NCI-H146 (cell line): ENCODE measurements at places on chromosomes 6 and 20.

- no peak for DNase-seq
These were observed 302.7 kb upstream of the PRDM1 start for GRCh38 chr6:105783333-105783935.

- no peak for DNase-seq
These were observed 391.5 kb downstream of the KHDRBS2 start for GRCh38 chr6:61894536-61894935.

GRCh38 chr20:31990641-31991338 is 19.4 kb upstream of the CCM2L start:
- peak; percentile 65 for DNase-seq

DNA sequence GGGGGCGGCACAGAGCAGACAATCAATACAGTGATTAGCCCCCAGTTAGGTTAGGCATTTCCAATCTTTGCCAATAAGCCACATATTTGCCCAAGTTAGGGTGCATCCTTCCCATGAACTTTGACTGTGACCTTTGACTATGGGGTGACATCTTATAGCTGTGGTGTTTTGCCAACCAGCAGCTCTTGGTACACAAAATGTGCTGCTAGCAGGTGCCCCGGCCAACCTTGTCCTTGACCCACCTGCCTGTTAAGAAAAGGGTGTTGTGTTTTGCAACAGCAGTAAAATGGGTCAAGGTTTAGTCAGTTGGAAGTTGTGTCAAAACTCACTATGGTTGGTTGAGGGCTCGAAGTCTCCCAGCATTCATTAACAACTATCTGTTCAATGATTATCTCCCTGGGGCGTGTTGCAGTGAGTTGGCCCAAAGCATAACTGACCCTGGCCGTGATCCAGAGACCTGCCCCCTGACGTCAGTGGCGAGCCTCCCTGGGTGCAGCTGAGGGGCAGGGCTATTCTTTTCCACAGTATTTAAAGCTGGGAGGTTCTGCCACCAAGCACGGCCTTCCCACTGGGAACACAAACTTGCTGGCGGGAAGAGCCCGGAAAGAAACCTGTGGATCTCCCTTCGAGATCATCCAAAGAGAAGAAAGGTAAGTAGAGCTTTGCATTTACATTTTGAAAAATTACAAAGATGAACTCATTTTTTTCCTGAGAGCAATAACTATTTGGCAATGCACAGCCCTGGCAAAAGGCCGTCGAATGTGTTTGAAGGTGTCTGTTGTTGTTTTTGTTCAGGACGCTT is at the start of gene PCK1:
TSS of gene PCK1 (plus strand) at position 557 of the 802 bp plus-strand sequence. CDS start 302 bp downstream, outside the sequence.
- peak; percentile 94 for DNase-seq

GRCh38 chr20:1484438-1485116 is 6.6 kb downstream of the SIRPB2 start:
- DNase-seq = no peak

DNA sequence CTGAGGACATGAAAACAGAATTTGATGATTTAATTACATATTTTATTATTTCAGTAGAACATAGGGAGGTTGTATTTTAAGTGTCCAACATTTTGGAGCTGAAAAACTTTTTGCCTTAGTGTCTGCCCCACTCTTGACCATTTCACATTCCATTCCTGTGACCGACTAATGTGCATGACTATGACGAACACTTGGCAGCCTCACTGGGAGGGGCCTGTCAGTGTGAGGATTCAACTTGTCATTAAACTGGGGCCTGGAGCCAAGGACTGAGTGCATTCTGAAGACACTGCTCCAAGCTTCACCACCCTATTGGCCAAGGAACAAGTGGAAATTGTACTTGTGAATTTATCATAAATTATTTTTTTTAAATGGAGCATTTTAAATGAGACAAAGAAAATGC is 661.3 kb downstream of the BCKDHB start:
- no peak for DNase-seq

DNA sequence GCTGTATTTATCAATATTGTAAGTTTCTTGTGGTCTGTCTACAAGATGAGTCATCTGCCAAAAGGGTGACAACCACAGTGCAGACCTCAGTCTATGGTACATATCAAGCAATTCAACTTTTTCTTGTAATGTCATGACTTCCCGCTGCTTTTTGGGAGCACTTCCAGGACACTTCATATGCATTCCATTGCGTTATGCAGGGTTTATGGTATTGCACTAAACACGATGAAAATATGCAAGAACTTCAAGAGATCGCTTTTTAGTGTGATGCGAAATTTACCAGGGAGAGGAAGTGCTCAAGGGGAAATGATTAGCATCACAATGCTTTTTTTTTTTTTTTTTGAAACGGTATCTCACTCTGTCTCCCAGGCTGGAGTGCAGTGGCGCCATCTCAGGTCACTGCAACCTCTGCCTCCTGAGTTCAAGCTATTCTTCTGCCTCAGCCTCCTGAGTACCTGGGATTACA is 166.5 kb downstream of the TFAP2A start:
- DNase-seq = no peak

- no peak for DNase-seq
These were observed 37.0 kb downstream of the PLCG1 start for GRCh38 chr20:41174373-41174772.

DNA sequence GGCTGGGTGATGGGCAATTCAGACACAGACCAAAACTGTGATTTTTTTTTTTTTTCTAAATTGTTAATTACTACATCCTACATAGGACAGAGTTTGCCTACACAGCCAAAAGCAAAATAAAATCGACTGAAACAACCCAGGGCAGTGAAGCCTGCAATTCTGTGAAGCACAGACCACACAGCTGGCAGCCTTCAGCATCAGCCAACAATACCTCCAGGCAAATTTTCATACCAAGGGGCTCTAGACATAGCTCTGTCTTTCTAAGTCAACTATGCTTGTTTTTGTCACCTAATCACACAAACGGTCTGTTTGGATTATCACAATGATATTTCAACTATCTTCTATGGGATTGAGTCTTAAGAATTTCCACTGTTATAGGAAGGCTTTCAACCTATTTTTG is 17.6 kb downstream of the RMND1 start:
- no peak for DNase-seq

DNA sequence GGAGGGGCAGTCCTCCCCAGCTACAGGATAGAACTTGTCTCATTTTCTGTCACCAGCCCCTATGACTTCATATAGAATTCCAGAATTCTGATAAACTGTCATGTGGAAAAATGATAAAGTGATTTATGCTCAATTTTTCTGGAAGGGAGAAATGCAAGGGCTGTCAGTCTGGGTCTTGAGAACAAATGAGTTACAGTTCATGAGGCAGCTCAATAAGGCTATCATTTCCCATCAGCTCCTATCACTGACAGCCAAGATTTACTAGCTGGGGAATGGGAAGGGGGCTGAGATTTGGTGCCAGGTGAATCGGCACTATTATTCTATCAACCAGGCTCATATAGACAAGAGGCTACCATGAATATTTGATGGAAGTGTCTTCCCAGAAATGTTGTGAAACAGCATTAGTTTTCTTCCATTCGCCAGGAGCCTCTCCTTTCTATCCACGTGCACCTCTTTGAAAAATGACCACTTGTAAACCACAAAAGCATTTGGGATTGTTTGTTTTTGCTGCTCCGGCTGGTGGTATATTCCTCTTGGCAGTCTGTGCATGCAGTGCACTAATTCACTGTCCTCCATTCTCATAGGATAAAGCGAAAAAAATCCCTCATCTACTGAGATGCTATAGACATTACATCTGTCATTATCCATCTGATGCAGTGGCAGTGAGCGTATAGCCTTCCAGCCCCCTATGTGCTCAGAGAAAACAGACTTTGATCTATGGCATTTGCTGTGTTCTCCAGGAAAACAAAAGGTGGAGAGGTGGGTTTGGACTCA is 528.7 kb upstream of the RNF217 start:
- no peak for DNase-seq

DNA sequence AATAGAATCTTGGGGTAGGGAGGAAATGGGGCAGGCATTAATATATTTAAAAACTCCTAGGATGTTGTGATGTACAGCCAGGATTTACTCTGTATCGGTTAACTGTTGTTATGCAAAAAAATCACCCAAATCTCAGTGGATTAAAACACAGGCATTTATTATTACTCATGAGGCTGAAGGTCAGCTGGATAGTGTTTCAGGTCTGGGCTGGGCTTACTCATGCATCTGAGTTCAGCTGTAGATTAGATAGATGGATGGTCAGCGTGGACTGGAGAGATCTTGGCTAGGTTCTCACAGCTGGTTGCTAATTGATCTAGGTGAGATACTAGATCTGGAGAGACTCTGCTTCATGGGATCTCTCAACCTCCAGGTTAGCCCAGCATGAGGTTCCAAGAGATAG is 131.4 kb downstream of the BTBD3 start:
- DNase-seq = no peak

DNA sequence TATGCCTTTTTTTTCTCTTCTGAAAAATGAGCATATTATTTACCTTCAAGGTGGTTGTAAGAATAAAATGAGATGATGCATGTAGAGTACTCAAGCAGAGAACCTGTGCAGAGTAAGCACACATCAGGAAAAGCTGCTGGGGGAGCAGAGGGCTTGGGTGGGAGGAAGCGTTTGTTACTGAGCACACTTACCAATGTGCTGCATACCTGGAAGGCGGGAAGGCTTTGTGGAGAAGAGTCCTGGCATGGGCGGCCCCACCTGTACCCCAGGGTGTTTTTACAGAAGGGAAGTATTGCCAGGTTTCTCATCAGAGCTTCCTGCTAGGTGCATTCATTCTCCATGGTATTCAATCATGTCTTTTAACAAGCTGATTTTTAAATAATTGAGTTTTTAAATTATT is 52.9 kb downstream of the CSE1L start:
- no peak for DNase-seq
